Lung microvascular endothelial cell (primary cell): ENCODE measurements at places on chromosomes 11 and 22. TPM values are rescaled to one million over a fixed set of nuclear protein-coding genes. Genes with fewer than 3 reads are reported as not detected.

The DUSP18 gene
- total RNA-seq, result 8.3 and 8.9 TPM in 2 replicates

The CRYBB3 gene
- under 0.01 and 0.22 TPM in 2 replicates for total RNA-seq

The EHF gene
- total RNA-seq, result not detected in 2 replicates

The SPDYC gene
- not detected in 2 replicates for total RNA-seq

The UNC93B1 gene
- total RNA-seq, result 12.2 and 21.0 TPM in 2 replicates

The MCM5 gene
- 15.3 and 31.8 TPM in 2 replicates for total RNA-seq

The GAB4 gene
- total RNA-seq, result not detected in 2 replicates

The HTR3A gene
- not detected in 2 replicates for total RNA-seq

The KCNK7 gene
- under 0.01 and 0.20 TPM in 2 replicates for total RNA-seq

The PARVA gene
- 17.0 and 24.8 TPM in 2 replicates for total RNA-seq

The UPB1 gene
- total RNA-seq, result under 0.01 TPM in 1 of 2 replicates, not detected in the other
